ENCODE measurements at places on chromosomes 6 and 20.

- DNase-seq: peak; percentile 7
Observed at GRCh38 chr6:132669690-132670291, 10.8 kb upstream of the TAAR1 start.

DNA sequence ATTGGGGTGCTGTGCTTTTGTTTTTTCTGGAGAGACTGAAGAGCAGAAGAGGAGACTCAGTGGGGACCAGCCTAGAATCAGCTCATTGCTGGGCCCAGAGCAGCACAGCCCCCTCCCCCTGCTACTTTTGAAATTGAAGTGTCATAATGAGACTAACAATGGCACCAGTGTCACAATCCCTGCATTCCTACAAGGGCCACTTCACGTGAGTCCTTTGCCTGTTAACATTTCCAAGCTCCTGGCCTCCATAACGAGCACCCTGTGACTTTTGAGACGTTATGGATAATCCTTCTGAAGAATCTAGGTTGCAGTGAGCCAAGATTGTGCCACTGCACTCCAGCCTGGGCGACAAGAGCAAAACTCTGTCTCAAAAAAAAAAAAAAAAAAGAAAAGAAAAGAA is 41.7 kb downstream of the CNBD2 start:
- DNase-seq: no peak

- no peak for DNase-seq
Observed at GRCh38 chr20:35490736-35491181, 35.4 kb downstream of the CEP250 start.

- DNase-seq: no peak
Observed at GRCh38 chr6:127950566-127951145, 49.8 kb upstream of the THEMIS start.

GRCh38 chr6:1536526-1537429 is 72.9 kb upstream of the FOXC1 start:
- DNase-seq: no peak

- DNase-seq: no peak
Observed at GRCh38 chr6:7911345-7911725, 747 bp upstream of the TXNDC5 start.
